Activated CD8-positive, alpha-beta T cell treated with anti-CD3 and anti-CD28 coated beads, Interleukin-2, amount 10 ng/mL, durations not matched to agents 7 days and 5 days (primary cell): ENCODE measurements at places on chromosomes 1 and 21.

DNA sequence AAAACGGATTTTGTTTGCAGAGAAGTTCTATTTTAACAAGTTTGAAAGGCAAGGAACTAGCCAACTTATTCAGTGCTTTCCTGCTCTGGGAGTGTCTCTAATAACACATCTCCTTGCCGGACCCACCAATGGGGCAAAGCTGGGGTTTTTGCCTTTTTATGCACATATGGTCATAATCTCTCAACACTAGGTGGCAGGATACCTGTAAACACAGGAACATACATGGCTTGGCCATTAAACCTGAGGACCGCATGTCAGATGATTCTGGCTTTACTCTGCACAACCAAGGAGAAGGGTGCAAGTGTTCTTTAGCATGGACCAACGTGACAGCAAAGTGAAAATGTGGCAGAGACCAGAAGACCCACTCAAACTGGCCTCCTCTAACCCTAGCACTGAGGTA lies 4.9 kb downstream of the TMEM9 start:
- DNase-seq = no peak

GRCh38 chr1:67274623-67275325 lies 32.9 kb upstream of the IL12RB2 start:
- peak; percentile 44 for DNase-seq

- DNase-seq = no peak
Measured at GRCh38 chr1:54764922-54765561, 719 bp upstream of the PARS2 start.

DNA sequence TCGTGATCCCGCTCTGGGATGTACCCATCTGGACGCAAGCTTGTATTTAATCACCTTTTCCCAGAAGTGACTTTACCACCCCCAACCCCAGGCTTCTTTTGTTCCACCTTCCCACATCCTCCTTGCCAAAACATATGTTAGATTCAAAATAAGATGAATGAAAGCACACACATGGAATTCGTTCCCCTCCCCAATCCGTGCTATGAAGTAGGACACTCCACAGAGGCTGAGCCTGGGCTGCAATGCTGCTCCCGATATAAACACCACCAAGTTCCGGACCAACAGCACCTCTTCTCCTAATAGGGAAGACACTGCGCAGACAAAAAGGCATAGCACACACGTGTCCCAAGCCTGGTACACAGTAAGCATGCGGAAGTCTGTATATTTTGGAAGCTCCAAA lies 86.1 kb downstream of the CLSTN1 start:
- no peak for DNase-seq

GRCh38 chr21:31866077-31866511 lies 6.7 kb upstream of the HUNK start:
- peak; percentile 80 for DNase-seq

DNA sequence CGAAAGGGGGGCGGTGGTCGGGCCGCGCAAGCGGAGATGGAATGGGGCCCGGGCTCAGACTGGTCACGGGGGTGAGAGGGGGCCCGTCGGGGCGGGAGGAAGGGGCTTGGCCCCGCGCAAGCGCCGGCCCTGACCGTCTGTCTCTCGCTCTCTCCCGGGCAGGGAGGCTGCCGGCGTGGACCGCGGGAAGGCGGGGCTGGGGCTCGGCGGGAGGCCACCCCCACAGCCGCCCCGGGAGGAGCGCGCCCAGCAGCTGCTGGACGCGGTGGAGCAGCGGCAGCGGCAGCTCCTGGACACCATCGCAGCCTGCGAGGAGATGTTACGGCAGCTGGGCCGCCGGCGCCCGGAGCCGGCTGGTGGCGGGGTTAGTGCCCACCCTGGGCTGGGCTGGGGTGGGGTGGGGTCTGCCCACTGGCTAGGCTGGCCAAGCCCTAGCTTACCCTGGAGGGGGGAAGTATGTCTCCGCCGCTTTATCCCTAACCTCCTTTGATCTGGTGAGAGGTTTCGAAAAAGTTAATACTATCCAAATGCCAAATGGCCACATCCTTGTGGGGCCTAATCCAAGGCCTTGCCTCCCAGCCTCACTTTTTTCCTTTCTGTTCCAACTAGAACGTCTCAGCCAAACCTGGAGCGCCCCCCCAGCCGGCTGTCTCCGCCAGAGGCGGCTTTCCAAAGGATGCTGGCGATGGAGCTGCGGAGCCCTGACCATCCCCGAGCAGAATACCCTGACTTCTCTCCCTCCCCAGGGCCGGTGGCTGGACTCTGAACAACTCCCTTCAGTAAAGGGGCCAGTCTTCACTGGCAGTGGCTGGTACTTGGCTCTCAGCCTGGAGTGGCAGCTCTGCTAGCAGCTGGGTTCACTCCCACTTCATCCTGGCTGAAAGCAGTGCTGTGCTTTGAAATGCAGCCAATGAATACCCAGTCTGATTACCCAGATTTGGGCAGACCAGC lies 636 bp upstream of the YRDC start:
- DNase-seq = peak; percentile 33
